ENCODE measurements at places on chromosomes 11 and 22. TPM values are rescaled to one million over a fixed set of nuclear protein-coding genes. Genes with fewer than 3 reads are reported as not detected.

NUP160 gene
- 61.8 TPM for total RNA-seq

DGCR2 gene
- 28.5 TPM for total RNA-seq

CD3G gene
- total RNA-seq: 125 TPM

APOL3 gene
- 55.6 TPM for total RNA-seq

CBLIF gene
- not detected for total RNA-seq

- no peak for DNase-seq
Measured at GRCh38 chr22:43418079-43418825, 6.4 kb downstream of the MPPED1 start.

DNA sequence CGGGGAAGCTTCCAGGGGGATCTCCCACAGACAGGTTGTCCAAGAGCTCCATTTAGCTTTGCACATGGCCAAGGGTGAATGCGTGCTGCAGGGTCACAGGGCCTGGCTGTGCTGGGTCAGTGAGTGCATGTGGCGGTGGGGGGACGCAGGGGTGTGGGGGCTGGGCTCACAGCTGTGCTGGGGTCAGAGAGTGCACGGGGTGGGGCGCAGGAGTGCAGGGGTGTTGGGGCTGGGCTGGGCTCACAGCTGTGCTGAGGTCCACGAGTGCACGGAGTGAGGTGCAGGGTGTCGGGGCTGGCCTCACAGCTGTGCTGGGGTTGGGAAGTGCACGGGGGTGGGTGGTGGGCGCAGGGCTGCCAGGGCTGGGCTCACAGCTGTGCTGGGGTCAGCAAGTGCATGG is 557.7 kb downstream of the BRD1 start:
- no peak for DNase-seq

DNA sequence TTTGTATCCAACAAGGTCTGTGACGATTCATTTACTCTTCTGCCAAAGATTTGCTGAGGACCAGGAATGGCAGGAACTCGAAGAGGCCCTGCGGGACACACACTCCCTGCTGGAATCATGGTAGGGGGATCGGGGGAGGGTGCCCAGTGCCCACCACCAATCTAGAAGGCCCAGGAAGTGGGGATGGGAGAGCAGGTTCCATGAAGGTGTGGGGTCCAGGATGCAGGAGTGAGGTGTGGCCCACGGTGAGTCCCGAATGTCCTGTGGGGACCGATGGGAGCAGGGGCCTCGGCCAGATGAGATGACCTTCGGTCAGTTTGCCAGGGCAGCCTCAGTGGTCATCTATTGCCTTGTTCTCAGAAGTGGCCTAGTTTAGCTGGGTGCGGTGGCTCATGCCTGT is 492.7 kb downstream of the BRD1 start:
- DNase-seq: no peak

DNA sequence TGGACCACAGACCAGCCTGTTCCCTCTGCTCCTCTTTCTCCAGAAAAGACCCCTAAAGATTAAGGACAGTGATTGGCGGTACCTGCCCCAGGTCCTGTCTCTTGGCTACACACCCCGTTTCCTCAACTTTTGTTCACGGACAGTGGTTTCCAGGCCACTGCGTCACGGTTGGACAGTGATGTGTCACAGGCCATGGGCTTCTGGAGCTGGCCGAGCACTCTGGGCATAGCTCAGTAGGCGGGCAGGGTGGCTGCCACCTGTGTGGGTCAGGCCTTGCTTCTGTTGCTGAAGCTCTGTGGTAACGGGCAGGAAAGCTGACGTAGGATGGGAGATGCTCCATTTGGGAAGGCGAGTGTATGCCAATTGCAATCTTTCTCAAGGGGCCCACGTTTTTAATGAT is 13.6 kb downstream of the TUB start:
- DNase-seq: no peak

- DNase-seq: peak; percentile 7
Measured at GRCh38 chr11:82750643-82751139, 17.0 kb upstream of the FAM181B start.

GRCh38 chr11:112085822-112086421 is 634 bp downstream of the TIMM8B start:
- peak; percentile 56 for DNase-seq

All from activated T-cell treated with anti-CD3 and anti-CD28 coated beads, Interleukin-2, amount 50 U/mL, for 72 hours (primary cell).